ENCODE measurements at places on chromosomes 16 and 17. TPM values are rescaled to one million over a fixed set of nuclear protein-coding genes. Genes with fewer than 3 reads are reported as not detected.

- no peak for DNase-seq
Measured at GRCh38 chr16:15980329-15980728, 30.9 kb downstream of the ABCC1 start.

FADS6 gene
- total RNA-seq = 0.56 TPM

DNA sequence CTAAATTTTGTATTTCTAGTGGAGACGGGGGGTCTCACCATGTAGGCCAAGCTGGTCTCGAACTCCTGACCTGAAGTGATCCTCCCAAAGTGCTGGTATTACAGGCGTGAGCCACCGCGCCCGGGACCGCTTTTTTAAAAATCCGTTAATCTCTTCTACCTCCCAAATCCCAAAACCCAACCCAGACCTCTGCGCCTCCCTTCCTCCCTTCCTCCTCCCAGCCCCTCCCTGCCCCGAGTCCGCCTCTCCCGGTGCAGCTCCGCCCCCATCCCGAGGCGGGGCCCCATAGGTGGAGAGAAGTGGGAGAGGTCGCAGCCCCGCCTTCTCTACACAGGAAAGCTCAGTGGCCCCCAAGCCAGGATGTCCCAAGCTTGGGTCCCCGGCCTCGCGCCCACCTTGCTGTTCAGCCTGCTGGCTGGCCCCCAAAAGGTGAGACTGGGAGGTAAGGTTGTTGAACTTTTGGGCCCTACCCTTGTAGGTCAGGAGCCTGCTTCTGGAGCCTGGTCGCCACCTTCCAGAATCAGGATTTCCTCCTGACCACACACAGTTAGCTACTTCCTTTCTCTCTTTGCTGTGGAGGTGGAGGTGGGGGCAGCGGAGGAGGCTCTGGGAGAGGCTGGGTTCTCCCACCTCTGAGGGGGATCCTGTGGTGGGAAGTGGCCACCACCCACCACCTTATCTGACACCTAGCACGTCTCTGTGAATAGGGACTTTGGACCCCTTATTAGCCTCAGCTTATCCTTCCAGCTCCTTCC, at the start of gene TMEM92:
TSS of gene TMEM92 (plus strand) at position 325 of the 755 bp plus-strand sequence. CDS start at position 361, 36 bp downstream.
- peak; percentile 92 for DNase-seq

GRCh38 chr16:84323606-84324005, 28.9 kb downstream of the WFDC1 start:
- DNase-seq = no peak

KRT26 gene
- total RNA-seq = not detected

GRCh38 chr17:9865586-9865985, 39.5 kb downstream of the RCVRN start:
- DNase-seq = no peak

Measured in H1 (cell line).